Activated CD4-positive, alpha-beta T cell treated with anti-CD3 and anti-CD28 coated beads for 1 hour (primary cell): ENCODE measurements at places on chromosomes 3 and 15.

DNA sequence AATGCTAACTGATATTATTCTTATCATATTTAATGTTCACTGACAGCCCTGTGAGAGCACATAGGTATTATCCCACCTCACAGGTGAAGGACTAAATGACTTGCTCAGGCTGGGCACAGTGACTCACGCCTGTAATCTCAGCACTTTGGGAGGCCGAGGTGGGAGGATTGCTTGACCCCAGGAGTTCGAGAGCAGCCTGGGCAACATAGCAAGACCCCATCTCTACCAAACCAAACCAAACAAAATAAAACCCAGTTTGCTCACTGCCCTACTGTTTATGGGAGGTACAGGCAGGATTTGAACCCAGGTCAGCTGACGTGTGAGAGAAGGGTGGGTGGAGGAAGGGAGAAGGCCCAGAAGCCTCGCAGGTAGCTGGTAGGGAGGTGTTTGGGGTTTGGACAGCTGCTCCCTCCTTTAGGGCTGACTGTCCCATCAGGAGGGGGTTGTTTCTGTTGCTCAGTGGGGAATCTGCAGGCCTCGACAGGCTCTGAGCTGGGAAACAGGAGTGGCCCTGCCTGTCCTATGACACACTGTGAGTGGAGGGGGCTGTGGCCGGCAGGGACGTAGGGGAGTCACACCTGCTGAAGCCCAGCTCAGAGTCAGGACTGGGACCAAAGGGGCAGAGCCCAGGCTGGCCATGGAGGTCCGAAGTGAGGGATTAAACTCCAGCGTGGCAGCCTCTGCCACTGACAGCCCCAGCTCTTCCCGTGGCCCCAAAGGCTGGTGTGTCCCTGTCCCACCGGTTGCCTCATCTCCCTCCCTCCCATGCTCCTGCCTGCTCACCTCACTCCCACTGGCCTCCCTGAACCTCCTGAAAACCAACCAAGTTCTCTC lies 25.3 kb downstream of the BHLHE40 start:
- DNase-seq = no peak

DNA sequence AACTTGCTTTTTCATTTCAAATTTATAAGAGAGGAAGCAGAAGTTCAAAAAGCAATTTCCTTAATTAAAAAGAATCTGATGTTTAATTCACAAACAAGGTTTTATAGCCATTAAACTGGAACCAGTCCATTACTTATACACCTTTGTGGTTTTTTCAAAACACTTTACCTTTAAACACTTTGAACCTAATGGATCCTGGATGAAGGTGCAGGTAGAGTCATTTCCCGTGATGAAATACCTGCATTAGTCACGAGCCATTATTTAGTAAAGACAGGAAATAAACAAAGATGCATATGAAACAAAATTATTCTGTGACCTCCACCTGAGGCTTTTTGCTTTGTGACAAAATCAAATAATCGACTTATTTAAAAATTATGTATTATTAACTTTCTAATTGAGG lies 341.7 kb upstream of the UBE2E2 start:
- no peak for DNase-seq

DNA sequence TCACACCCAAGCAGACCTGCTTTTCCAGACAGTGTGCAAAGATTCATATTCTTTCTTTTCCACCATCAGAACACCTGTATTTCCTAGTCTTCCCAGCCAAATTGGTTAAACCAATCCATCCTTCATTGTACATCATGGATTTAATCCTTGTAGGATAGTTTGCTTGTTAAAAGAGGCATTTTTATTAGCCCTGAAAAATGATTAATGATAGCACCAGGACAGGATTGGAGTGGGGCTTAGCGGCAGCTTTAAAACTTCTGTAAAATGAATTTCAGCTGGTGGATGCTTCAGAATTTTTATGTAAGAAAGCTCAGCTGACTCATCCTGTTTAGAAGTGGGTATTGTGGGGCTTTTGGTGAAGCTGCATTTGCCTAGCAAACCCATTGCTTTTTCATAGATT lies 36.1 kb upstream of the ARHGEF26 start:
- DNase-seq = no peak

DNA sequence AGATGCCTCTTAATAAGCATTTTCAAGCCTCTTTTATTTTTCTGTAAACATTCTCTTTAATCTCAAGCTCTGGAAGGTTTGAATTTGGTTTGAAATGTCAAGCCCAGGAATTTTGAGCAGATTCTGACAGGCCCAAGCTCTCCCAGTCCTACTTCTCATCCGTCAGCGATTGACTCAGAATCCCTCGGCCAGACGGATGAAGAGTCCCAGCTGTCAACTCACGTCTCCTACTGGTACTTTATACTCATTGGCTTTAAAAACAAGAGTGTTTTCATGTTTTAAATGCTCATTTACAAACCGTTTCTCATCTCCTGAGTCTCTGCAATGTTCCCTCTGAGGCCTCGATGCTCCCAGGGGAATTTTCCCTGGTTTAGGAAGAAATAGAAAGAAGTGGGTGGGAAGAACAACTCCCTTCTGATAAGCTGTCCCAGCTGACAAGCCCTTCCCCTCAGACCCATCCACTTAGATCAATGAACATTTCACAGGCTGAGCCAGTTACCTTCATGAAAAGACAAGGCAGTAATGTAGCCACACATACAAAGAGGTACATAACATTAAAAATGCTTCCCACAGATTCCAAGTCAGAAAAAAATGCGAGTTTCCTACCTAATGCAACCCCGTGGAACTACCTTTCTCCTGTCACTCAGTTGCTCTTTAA lies 478.2 kb upstream of the DPH6 start:
- no peak for DNase-seq

- DNase-seq = no peak
Measured at GRCh38 chr3:196994056-196994455, 25.4 kb upstream of the PIGZ start.

DNA sequence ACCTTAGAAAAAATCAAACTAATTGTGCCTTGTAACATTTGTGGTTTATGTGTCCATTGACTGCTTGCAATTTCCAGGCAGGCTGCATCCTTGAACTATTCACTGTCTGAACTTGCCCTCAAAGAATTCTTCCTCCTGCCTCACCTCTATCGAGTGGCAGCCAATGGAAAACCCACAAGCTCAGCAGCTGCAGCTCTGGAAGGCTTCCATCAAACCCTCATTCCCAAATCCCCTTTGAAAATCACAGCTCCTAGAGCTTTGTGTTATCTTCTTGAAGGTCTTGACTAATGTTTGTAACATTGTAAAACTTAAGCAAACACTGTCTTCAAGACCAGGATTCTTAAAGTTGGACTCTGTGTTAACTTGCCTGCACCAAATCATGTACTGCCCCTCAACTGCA lies 81.1 kb downstream of the FILIP1L start:
- DNase-seq = no peak

DNA sequence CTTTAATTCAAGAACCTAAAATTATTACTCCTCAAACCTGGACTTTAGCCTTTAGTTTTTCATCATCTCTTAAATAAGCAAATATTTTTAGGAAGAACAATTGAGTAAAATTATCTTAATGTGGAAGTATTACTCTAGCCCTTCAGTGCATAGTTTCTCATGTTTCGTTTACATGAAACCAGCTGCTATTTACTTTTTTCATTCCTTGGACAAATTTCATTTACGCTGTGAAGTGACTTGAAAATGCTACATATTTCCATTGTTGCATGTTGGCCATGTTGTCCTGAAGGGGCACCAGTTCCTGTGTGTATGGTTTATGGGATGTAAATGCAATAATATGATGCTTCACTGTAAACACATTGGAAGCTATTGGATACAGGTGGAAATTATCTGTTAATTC lies 49.9 kb downstream of the SLC25A26 start:
- no peak for DNase-seq

DNA sequence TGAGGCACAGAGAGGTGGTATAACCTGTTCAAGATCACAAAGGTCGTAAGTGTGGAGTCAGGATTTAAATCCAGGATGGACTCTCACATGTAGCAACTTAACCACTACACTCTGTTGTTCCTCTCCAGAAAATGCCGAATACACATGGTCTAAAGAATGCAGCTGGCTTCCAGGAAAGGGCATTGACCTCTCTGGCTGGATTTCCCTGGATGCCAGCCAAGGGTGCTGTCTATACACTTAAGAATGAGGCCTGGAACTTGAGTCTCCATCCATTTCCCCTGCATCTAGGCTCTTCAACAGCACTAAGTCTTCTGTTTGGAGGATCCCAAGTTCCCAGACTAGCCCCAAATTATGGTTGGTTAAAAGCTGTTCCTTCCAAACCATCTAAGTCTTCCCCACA lies 60.5 kb downstream of the CERS3 start:
- DNase-seq = no peak

GRCh38 chr15:25894371-25894902 lies 31.3 kb upstream of the ATP10A start:
- DNase-seq = no peak

GRCh38 chr3:71779674-71780377 lies 5.1 kb downstream of the PROK2 start:
- DNase-seq = no peak

- no peak for DNase-seq
Measured at GRCh38 chr3:69121950-69122349, 445 bp downstream of the LMOD3 start.

DNA sequence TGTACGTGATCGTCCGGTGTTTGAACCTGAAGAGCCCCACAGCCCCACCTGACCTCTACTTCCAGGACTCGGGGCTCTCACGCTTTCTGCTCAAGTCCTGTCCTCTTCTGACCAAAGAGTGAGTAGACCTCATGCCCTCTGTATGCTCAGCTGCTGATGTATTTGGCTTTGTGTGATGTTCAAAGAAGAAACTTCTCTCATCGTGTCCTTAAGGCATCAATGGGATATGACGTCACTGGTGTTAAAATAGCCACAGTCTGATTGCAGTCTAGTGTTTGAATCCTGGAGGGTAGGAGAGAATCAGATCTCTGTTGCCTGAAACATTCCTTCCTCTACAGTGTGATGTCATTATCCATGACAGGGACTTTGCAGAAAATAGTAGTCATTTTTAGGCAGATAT lies 28.1 kb downstream of the ABHD2 start:
- no peak for DNase-seq

GRCh38 chr3:27591312-27592210 lies 107.4 kb upstream of the SLC4A7 start:
- no peak for DNase-seq

DNA sequence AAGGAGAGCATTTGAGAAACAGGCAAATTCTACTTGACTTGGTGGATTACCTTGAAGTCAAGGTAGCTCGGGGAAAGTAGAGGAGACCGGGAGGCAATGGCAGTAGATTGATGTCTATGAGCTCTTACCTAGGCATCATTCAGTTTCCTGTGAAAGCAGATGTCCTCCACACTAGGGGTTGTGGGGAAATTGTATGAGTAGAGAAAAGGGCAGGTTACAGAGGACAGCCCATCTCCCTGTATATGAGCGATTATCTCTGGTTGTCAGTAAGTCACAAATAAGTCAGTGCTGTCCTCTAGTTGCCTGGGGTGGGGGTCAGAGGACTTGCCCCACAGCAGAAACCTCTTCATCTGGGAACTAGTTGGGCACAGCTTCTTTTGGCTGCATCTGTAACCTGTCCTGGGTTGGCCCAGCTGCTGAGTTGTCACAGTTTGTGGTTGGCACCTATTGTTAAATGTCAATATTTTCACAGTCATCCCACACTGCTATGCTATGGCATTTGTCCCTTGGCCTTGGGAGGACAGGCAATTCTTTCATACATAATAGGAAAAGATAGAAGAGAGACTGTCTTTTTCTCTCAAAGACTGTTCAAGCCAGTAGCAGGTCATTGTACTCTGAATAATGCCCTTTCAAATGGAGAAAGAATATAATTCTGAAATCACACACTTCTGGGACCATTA lies 53.6 kb upstream of the LRRFIP2 start:
- DNase-seq = no peak

DNA sequence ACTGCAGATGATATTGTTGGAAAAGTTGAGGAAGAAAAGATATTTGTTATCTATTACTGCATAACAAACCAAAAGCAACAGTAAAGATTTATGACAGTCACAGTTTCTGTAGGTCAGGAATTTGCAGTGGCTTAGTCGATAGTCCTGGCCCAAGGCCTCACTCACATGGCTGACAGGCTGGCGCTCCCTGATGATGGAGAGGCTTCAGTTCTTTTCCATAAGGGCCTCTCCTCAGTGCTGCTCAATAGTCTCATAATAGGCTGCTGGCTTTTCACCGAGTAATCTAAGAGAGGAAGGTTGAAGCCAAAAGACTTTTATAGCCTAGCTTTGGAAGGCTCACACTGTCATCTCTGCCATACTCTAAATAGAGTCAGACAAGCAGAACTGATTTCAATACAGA lies 17.7 kb downstream of the IREB2 start:
- no peak for DNase-seq

GRCh38 chr3:193452338-193452737 lies 73.8 kb upstream of the ATP13A5 start:
- DNase-seq = no peak
